NCI-H1694 (cell line): ENCODE measurements at places on chromosomes 2 and 18.

DNA sequence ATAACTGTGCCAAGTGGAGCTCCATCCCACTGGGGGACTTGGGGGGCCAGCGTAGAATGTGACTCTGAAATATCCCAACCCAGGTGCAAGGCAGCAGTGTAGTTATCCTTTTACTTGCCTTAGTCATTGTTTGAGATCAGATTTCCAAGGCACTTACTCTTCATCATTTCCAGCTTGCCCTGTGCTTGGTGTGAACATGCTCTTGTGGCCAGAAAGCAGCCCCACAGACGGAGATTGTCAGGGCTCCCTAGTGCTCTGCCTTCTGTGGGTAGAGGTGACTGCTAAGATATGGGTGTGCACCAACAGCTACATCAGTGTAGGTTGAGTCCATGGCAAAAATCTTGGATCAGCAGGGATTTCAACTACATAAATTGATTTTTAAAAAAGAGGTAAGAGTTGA, 2010.0 kb upstream of the PIK3C3 start:
- no peak for DNase-seq

DNA sequence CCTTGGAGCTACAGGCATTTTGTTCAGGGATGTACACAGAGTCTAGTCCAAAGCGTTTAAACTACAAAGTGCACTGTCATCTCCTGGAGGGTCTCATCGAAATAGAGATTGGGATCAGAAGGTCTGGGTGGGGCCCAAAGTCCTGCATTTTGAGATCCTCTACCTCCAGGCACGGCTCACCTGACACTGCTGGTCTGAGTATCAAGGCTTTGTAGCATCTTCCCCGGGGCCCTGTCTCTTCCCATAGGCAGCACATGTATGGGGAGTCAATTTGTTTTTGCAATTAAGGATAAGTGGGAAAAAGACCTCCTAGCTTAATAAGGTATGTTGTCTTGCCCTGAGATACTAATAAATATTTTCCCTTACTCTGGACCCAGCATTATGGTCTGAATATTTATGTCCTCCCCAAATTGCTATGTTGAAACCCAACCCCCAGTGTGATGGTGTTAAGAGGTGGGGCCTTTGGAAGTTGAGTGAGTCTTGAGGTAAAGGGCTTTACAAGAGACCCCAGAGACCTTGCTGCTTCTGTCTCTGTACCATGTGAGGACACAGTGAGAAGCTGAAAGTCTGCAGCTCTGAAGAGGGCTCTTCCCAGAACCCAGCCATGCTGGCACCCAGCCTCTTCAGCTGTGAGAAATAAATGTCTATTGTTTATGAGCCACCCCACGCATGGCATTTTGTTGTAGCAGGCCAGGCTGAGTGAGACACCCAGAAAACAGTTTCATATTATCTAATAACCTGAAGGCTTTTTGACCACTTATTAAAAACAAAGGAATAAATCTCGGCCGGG, 258.7 kb upstream of the HS6ST1 start:
- DNase-seq: no peak

DNA sequence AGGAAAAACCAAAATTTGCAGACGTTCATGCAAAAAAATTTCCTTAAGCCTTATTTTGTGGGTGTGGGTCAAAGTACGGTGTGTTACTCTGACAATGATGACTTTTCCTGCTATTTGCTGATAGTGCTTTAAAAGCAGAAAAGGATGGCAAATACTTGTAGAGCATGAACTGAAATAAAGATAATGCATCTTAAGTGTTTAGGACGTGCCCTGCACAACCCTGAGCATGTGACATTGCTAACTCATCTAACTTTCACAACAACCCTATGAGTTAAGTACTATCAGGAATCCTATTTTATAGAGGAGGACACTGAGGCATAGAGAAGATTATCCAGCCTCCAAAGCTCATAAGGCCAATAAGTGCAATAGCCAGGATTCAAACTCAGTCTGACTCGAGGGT, 143.3 kb downstream of the RNF152 start:
- no peak for DNase-seq

- DNase-seq: no peak
Observed at GRCh38 chr18:79610461-79611039, 69.1 kb upstream of the CTDP1 start.

DNA sequence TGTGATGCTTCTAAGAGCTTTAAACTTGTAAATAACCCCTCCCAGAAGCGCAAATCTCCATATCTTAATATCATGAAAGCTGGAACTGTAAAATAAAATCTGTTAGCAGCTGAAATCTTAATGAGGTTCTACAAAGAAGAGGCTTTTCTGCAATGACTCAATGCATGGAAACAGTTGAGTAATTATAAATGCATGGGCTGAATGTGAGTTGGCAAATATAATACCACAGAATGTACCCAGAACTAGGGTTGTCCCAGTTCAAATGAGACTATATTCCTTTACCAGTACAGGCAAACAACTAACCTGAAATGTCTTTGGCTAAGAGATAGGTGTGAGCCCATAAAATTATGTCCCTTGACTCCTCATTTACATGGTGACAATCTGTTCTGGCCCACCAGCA, 52.9 kb downstream of the SATB2 start:
- DNase-seq: no peak

GRCh38 chr18:59592624-59593023, 104.6 kb downstream of the CCBE1 start:
- DNase-seq: no peak

DNA sequence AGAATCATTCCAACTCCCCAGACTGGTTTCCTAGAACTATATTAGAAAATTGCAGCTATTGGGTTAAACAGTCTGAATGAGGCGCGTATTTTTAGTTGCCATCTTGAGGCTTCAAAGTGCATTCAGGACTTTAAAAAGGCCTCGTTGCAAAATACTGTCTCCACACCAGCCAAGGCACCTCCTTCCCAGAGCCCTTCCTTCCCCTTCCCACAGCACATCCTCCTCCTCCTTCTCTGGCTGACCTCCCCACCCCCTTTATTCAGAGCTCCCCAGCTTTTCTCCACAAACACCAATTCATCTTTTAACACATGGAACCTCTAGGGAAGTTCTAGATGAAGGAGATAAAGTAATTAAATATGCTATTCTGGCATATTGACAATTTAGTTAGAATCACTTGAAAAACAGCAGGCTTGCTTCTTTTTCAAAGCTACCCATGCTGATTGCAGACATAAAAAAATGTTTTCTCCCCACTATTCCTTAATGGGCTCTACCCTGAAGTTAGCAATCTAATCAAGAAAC, 90.3 kb downstream of the RTP5 start:
- no peak for DNase-seq
